Smooth muscle cell of trachea (primary cell): ENCODE measurements at places on chromosomes 4 and X. TPM values are rescaled to one million over a fixed set of nuclear protein-coding genes. Genes with fewer than 3 reads are reported as not detected.

Gene GAGE12H
- total RNA-seq: not detected in 2 replicates

Gene HTRA3
- 7.7 and 22.8 TPM in 2 replicates for total RNA-seq

Gene TRIM75
- not detected in 2 replicates for total RNA-seq

Gene SCML1
- 7.4 and 10.3 TPM in 2 replicates for total RNA-seq

Gene TNMD
- not detected in 2 replicates for total RNA-seq

Gene CCSER1
- not detected in 2 replicates for total RNA-seq

Gene KDM5C
- 76.8 and 155 TPM in 2 replicates for total RNA-seq

Gene NAT8L
- under 0.01 and 0.17 TPM in 2 replicates for total RNA-seq

Gene SSX3
- total RNA-seq: not detected in 2 replicates

Gene MND1
- total RNA-seq: 2.2 and 13.1 TPM in 2 replicates

Gene PABPC5
- total RNA-seq: 2.9 and 3.5 TPM in 2 replicates

Gene PPM1K
- total RNA-seq: 17.5 and 23.0 TPM in 2 replicates

Gene WDR44
- 17.0 and 18.3 TPM in 2 replicates for total RNA-seq

Gene ADH1A
- total RNA-seq: not detected in 2 replicates
